ENCODE measurements at places on chromosomes 12 and 14. TPM values are rescaled to one million over a fixed set of nuclear protein-coding genes. Genes with fewer than 3 reads are reported as not detected.

PYGL gene
- 51.2 TPM for total RNA-seq

DNA sequence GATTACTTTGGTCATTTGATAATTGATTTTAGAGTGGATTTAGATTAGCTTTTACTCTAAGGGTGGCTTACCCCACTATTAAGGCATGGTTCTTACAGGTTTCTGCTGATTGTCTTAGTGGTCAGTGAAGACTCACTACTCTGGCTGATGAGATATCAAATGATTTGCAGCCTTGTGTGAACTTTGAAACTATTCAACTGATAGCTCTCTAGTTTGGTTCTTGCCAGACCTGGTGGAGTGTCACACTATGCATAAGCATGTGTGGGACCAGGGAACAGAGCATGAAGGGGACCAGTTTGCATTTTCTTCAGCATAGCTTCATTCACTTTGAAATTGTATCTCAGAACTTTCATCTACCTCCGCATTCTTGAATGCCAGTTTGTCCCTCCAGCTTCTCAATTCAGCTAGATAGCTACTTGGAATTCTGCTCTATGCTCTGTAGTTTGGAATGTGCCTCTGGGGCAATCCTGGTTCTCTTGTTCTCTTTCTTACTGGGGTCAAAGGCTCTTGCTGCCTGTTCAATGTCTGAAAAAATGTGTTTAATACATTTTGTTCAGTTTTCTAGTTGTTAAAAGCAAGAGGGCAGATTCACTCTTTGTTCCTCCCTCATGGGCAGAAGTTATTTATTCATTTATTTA, 12.7 kb downstream of the SCYL2 start:
- H3K27me3 ChIP-seq: no peaks in the 10 kb centered on the region
- H3K36me3 ChIP-seq: no peaks in the 10 kb centered on the region
- no peak for DNase-seq
- H3K27ac ChIP-seq: no peak overlapping the region
- no peaks in the 10 kb centered on the region for H3K4me1 ChIP-seq
- no peak overlapping the region for H3K4me3 ChIP-seq

GRCh38 chr14:94738751-94739150, 31.2 kb downstream of the GSC start:
- no peak overlapping the region for H3K27ac ChIP-seq
- H3K27me3 ChIP-seq: no peaks in the 10 kb centered on the region
- no peak for DNase-seq
- H3K36me3 ChIP-seq: no peaks in the 10 kb centered on the region

DNA sequence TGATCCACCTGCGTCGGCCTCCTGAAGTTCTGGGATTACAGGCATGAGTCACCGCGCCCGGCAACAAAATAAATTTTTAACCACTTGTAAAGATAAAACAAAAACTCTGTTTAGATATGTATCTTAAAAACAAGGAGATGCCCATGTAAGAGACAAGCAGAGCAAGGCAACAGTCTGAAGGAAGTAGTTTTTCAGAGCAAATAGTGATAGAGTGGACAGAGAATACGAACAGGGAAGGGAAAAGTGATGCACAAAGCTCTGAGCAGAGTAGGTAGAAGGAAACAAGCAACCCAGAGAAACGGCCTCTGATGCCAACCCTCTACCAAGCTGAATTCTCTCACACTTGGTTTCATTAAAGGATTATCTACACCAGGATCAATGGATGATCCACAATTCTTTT, 24.8 kb upstream of the CDKL1 start:
- H3K27ac ChIP-seq: no peak overlapping the region
- H3K36me3 ChIP-seq: peaks cover 31% of the 10 kb centered on the region
- no peaks in the 10 kb centered on the region for H3K27me3 ChIP-seq
- DNase-seq: no peak

GRCh38 chr12:28500373-28501024, 310.2 kb downstream of the CCDC91 start:
- no peak overlapping the region for H3K4me3 ChIP-seq
- H3K36me3 ChIP-seq: no peaks in the 10 kb centered on the region
- no peak for DNase-seq
- H3K4me1 ChIP-seq: peaks cover 6% of the 10 kb centered on the region
- no peak overlapping the region for H3K27ac ChIP-seq

GRCh38 chr14:54424479-54424901, 16.7 kb downstream of the CNIH1 start:
- no peak overlapping the region for H3K4me3 ChIP-seq
- DNase-seq: no peak
- H3K27ac ChIP-seq: no peak overlapping the region
- H3K36me3 ChIP-seq: peaks cover 13% of the 10 kb centered on the region
- no peaks in the 10 kb centered on the region for H3K27me3 ChIP-seq
- H3K4me1 ChIP-seq: no peaks in the 10 kb centered on the region

- H3K4me1 ChIP-seq: peaks cover 19% of the 10 kb centered on the region
- no peak overlapping the region for H3K27ac ChIP-seq
- H3K36me3 ChIP-seq: peaks cover 4% of the 10 kb centered on the region
- no peak for DNase-seq
Measured at GRCh38 chr14:104870368-104871144, 5.5 kb downstream of the CEP170B start.

Measured in thoracic aorta (tissue), 2 donors.